ENCODE measurements at places on chromosomes 13 and 19.

GRCh38 chr13:73661687-73662425 is 472.3 kb downstream of the KLF12 start:
- DNase-seq: no peak

DNA sequence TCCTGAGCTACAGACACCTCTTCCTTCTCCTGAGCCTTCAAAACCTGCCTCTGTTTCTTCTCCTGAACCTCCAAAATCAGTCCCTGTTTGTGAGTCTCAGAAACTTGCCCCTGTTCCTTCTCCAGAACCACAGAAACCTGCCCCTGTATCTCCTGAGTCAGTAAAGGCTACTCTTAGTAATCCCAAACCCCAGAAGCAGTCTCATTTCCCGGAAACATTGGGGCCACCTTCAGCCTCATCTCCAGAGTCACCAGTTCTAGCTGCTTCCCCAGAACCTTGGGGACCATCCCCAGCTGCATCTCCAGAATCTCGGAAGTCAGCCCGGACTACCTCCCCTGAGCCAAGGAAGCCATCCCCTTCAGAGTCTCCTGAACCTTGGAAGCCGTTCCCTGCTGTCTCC is 10.0 kb downstream of the CHAMP1 start:
- no peak for DNase-seq

DNA sequence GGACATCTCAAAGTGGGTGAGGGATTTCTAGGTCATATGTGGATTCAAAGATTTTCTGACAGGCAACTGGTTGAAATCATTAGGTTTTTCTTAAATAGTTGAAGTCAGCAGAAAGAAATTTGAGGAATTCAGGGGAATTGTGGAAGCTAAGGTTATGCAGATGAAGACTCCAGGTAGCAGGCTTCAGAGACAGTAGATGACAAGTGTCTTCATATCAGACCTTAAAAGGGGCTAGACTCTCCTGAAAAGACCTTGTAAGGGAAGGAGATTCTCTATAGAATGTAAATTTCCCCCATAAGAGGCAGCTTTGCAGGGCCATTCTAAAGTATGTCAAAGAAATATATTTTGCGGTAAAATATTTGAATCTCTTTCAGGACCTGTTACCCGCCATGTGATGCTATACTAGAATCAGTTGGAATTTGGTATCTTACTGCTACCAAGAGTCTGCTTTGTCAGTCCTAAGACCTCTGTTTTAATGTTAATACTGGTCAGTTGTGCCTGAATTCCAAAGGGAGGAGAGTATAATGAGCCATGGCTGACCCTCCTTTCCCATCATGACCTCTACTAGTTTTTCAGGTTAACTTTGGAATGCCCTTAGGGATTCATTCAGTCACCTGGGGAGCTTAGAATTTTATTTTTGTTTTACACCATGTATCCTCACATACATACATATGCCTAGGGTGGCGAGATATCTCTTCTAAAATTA is 1115.5 kb upstream of the SLC10A2 start:
- DNase-seq: no peak

DNA sequence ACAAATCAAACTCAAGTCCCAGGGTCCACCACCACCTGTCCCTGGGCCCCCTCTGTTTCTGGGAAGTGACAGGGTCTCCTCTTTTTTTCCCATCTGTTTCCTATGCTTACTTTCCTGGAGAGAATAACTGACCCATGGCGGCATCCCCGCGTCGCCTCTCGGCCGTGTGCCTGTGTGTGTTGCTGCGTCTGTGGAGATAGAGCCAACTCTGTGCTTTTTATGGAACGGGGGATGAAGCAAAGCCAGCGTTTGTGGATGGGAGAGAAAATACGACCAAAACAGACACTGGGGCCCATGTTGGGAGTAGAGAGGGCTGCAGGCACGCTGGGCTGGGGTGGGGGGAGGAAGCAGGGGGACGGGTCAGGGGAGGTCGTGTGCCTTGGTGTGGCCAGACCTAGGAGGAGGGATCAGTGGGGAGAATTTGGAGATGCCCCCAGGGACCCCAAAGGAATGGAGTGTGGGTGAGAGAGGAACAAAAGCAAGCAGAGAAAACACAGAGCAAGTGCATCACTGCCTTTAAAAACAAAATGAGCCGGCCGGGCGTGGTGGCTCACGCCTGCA is 16.6 kb downstream of the PLK5 start:
- DNase-seq: no peak

- no peak for DNase-seq
These were observed 6.4 kb downstream of the TNFSF14 start for GRCh38 chr19:6663236-6664201.

- no peak for DNase-seq
These were observed 2.3 kb downstream of the SLC46A3 start for GRCh38 chr13:28716511-28716910.
